Activated naive CD4-positive, alpha-beta T cell (primary cell): ENCODE measurements at places on chromosomes 3 and 15.

DNA sequence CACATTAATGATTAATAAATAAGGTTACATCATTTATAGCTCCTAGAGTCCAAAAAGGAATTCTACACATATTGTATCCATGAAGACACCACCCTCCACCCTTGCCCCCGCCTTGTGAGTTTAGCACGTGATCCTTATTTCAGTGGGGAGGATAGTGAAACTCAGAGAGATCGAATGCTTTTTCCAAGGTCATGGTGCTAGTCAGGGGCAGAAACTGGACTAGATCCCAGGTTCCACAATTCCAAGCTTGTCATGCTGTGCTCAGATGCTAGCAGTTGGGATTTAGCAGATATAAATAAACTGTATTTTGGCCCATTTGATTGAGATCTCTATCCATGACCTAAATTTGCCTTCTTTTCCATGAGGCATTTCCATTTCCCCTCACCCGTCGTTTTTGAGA lies 227.4 kb upstream of the THRB start:
- no peak for DNase-seq

- DNase-seq: no peak
Measured at GRCh38 chr3:77039606-77040171, at the start of gene ROBO2. TSS of gene ROBO2 (plus strand) at chr3:77040099. CDS start at chr3:77040786, 687 bp downstream.

DNA sequence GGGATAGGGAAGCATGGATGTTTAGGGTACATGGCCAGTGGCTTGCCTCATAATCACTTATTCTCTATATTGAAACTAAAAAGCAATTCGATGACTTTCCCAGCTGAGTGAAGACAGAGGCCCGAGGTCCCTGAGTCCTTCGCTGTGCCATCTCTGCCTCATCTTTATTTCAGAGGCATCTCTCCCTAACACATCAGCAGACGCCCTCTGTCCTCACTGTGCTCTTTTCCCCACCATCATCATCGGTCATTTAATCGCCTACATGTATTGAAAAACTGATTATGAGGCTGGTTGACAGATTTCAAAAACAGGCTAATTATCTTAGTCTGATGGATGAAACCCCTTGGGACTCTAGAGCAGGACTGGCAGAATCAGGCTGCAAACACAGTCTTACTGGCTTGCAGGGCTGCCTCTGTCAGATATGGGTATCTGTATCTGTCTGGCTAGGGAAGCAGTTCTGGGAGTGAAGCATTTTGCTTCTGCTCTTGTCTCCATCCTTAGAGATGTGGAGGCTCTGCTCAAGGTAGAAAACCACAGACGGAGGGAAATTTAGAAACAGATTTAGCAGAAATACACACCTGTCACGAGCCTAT lies 291.0 kb upstream of the CHRM5 start:
- no peak for DNase-seq

- no peak for DNase-seq
Measured at GRCh38 chr3:15572138-15572537, 29.2 kb downstream of the HACL1 start.

GRCh38 chr3:51799879-51800749 lies 21.1 kb upstream of the IQCF6 start:
- no peak for DNase-seq

- DNase-seq: no peak
Measured at GRCh38 chr15:66066481-66066880, 187.1 kb downstream of the MEGF11 start.

- DNase-seq: no peak
Measured at GRCh38 chr3:3771567-3771966, 27.7 kb upstream of the LRRN1 start.

DNA sequence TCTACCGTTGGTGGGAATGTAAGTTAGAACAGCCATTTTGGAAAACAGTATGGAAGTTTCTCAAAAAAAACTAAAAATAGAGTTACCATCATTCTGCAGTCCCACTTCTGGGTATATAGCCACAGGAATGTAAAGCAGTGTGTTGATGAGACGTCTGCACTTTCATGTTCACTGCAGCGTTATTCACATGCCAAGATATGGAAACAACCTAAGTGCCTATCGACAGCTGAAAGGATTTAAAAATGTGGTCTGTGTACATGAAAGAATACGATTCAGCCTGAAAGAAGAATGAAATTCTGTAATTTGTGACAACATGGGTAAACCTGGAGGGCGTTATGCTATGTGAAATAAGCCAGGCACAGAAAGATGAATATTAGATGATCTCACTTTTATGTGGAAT lies 157.7 kb downstream of the THSD4 start:
- no peak for DNase-seq

DNA sequence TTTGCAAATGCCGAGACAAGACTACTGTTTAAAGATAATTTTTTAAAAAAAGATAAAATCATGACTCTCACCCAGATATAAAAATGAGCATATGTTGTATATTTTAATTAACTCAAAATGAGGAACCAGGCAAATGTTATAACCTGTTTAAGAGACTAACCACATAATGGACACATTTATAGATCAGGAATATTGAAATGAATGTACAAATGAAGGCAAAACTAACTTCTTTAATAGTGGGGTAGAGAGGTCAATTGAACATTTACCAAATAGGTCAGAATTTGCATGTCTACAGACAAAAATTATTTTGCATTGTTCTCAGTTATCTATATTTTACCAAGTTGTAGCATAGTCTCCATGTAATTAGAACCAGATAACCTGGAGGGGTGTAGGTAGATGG lies 134.3 kb upstream of the PFN2 start:
- no peak for DNase-seq

GRCh38 chr3:129161860-129162271 lies 1.0 kb upstream of the ISY1 start:
- peak; percentile 18 for DNase-seq

GRCh38 chr3:54376142-54376807 lies 253.9 kb downstream of the CACNA2D3 start:
- DNase-seq: no peak

DNA sequence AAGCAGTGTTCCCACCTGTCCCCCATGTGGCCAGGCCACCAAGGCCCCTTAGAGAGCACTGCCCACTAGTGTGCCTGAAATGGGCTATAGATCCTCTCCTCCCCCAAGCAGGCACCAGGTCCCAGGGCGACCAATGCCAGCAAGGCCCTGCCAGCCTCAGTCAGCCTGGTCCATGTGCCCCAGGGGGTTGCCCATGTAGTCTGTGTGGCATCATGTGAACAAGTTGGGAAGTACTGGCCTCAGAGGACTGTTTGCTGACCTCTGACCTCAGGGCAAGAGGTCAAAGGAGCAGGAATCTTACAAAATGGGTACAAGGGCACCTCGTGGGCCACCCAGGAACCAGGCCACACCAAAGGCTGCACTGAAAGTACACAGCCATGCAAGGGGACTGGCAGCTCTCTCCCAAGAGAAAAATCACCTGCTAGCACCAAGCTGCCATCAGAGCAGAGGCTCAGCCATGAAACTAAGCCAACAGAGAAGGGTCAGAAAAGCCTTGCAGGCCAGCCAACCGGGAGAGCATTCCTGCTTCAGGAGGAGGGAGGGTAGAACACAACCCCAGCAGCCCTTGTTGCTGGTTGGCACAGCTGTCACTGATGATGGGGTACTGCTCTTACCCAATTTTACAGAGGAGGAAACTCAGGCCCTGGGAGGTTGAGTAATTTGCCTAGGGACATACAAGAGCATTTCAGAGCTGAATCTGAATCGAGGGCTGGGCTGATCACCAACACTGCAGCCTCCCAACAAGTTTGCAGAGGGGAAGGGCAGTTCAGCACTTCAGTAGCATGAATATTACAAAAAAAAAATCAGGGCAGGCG lies 5.2 kb upstream of the FURIN start:
- no peak for DNase-seq

- no peak for DNase-seq
Measured at GRCh38 chr3:64651741-64652241, 36.0 kb downstream of the ADAMTS9 start.

GRCh38 chr3:187305881-187306280 lies 14.3 kb upstream of the MASP1 start:
- no peak for DNase-seq

- no peak for DNase-seq
Measured at GRCh38 chr3:64405211-64405835, 180.1 kb upstream of the PRICKLE2 start.

GRCh38 chr15:66917904-66918448 lies 147.4 kb upstream of the SMAD3 start:
- no peak for DNase-seq

GRCh38 chr15:92821491-92822116 lies 78.5 kb upstream of the CHD2 start:
- no peak for DNase-seq

DNA sequence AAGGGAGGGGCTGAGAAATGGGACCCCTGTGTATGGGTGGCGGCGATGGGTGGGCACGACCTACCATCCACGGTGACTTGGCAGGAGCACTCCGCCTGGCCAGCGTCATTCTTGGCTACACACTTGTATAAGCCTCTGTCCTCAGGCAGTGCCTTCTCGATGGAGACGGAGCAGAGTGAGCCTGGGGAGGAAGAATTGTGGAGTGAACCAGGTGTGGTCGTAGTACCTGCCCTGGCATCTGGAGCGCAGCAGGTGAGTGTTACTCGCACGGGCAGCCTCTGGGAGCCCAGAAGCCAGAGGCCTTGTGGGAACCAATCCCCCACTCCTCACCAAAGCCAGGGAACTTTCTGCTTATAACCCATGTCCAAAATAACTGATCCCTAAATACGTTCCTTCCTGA lies 107.8 kb upstream of the HACD2 start:
- DNase-seq: no peak

GRCh38 chr3:162262129-162262528 lies 765.5 kb downstream of the OTOL1 start:
- DNase-seq: no peak
